Activated CD4-positive, alpha-beta T cell treated with anti-CD3 and anti-CD28 coated beads, Interleukin-2, amount 50 U/mL, for 24 hours (primary cell): ENCODE measurements at places on chromosomes 2 and 18.

GRCh38 chr18:3972291-3972930, 482.7 kb downstream of the DLGAP1 start:
- no peak for DNase-seq

DNA sequence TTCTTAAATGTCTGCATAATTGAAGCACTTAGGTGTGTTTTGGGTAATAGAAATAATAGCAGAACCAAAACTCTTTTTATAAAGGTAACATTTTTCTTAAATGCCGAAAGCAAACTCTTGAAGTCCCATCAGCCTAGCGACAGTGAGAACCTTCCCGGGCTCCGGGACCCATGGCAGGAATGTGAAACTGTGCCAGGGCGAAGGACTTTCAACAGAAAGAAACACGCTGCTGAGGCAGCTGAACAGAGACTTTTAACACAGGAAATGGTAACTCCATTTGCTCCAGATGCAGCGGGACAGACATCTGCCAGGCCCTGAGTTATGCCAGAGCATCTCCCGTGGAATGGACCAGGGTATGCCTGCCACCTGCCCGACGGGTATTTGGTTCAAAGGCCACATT, 34.3 kb downstream of the SALL3 start:
- no peak for DNase-seq

- no peak for DNase-seq
These were observed 182.6 kb downstream of the FSIP2 start for GRCh38 chr2:185921048-185921756.

DNA sequence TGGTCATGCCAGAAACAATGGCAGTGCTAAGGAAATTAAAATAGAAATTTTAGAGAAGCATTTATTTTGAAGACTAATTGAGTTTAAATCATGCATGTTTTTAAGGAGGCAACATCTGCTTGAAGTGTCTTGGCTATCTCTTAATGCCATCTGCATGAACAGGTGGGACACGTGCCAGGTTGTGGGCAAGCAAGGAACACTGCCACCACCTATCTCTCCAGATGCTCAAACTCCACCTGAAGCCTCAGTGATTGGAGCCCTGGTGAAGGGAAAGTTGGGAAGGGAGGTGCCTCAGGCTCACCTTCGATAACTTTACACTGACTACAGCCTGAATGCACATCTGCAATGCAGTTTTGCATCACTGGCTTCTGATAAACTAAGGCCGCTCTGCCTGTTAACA, 91.5 kb downstream of the TPGS2 start:
- DNase-seq = no peak

DNA sequence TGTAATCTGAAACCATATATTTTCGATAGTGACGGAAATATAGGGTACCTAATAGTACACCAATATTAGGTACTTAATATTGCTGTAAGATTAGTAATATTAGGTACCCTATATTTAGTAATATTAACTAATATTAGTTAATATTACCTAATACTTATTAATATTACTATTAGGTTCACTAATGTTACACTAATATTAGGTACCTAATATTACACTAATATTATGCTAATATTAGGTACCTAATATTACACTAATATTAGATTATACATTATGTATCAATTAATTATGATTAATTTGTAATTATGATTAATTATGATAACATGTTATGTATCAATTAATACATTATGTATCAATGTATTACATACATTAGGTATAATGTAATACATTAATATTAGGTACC, 518.2 kb upstream of the LRATD1 start:
- DNase-seq = no peak

- DNase-seq = no peak
These were observed 38.5 kb downstream of the KCTD18 start for GRCh38 chr2:200471324-200471848.

DNA sequence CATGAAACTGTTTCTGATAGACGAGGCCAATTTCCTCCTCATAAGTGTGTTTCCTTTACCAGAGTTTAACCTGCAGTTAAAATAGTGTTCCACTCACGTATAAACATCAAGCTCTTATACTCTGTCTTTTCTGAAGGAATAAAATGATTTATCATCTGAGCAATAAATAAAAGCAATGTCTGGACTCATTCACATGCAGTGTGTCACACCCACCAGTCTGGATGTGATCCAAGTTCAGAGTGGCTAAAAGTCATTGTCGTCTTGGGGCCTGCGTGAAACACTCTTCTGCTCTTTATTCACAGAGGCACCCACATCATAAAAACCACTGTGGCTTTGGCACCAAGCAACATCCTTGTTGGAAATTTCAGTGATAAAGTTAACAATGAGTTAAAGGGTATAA, 19.5 kb upstream of the SLC9A4 start:
- DNase-seq = no peak

DNA sequence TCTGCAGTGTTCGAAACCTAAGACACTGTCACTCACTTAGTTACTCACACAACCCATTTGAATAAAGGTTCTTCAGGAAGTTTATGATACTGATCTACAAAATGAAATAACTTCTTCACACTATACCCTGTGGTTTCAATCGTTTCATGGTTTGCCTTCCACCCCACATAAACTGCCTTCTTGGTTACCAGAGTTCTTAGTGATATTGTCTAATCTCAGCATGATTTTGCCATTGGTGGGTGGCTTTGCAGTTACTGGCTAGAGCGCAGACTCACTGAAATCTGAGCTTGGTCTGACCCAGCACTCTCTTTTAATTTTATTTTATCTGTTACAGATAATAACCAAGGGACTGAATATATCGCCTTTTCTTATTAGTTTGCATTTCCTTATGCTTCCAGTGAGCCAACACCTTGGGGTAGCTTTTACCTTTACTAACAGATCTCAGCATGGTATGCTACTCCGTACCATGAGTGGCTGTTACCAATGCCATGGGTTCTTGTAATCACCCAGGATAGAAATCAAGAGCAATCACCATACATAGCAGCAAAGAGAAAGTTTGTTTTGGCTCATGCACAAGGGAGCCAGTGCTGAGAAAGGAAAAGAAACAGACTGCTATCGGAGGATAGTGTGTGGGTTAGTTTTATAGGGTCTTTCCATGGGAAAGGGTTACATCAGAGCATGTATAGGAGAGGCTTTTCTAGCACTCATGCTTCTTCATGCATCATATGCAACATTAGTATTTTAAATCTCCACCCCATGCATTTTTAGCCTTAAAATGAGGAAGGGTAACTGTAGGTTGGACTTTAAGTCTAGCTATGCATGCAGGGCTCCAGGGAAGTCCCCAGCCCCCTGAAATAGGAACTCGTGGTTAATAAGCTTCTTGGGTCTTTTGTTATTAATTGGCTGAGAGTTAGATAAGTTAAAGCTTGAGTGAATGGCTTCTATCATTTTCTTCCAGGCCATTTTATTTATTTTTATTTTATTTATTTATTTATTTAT, 33.3 kb downstream of the ANXA4 start:
- peak; percentile 45 for DNase-seq

GRCh38 chr2:27006602-27007415, 26.0 kb upstream of the TMEM214 start:
- DNase-seq = no peak

DNA sequence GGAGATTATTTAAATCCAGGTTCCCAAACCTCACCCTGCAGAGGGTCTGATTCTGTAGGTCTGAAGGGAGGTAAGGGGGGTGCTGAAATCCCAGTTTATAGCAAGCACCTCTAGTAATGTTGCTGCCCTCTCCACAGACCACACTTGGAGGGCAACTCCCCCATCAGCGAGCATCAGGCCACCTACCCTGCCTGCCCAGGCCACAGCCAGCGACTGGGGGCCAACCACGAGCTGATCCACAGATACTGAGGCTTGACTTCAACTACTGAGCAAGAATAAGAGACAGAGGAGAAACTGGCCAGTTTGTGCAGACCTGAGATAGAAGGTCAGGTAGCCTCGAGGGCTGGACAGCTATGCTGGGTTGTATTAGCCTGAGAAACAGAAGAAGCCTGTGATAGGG, 36.3 kb upstream of the LBH start:
- DNase-seq = no peak

GRCh38 chr2:72141032-72141645, 6.5 kb downstream of the CYP26B1 start:
- DNase-seq = no peak

DNA sequence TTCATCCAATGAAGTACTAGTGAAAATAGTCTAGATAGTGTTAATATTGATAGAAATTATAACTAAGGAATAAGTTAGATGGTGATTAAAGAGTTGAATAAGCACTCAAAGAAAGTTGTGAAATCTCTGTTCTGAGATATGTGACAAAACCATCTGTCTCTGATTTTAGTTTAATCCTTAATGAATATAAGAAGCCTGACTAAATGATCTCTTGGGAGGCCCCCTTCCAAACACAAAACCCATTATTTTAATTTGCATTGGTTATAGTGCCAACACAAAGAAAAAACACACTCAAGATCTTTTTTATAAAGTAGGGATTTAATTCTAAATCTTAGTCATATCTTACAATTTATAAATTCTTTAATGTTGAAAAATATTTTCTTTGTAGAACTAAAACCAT, 34.0 kb downstream of the SCN2A start:
- DNase-seq = no peak
